ENCODE measurements at places on chromosomes 1 and 21.
A peak's percentile ranks its signal among the peaks of the same experiment; 100 is the strongest.

DNA sequence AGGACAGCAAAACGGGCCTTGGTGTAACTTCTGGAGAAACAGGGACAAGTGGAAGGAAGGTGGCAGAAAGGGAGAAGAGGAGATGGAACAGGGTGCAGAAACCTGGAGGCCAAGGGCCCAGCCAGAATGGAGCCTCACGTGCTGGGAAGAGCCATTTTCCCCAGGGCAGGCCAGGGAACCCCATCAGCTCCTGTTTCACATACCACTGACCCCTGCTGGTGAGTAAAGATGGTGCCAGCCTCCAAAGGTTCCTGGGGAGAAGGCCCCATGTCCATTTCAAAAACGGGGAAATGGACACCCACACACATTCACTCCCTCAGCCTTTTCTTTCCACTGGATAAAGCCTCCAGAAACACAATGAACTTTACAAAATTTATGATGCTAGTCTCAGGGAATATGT lies 57.6 kb upstream of the JUN start:
- no peak for DNase-seq

GRCh38 chr1:7284839-7285435 lies 486.2 kb upstream of the VAMP3 start:
- no peak for DNase-seq

- no peak for DNase-seq
These were observed 166.9 kb downstream of the COL11A1 start for GRCh38 chr1:102941366-102941947.

- DNase-seq = no peak
These were observed 82.8 kb downstream of the GLIS1 start for GRCh38 chr1:53655931-53656746.

DNA sequence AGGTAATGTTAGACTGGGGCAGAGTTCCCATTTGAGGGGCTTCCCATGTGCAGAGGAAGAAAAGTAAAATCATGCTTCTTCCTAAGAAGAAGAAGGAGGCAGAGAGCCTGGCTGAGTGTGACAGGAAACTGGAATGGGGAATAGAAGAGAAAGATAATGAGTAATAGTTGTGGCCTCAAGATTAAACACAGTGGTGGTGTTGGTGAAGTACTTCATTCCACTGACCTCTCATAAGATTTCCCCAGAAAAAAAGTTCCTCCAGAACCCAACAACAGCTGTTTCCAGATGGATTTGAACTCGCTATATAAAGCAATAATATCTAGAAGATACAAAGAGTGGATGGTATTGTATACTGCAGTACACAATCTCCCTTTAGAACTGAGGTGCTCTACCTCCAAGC lies 13.0 kb downstream of the RGS1 start:
- DNase-seq = no peak

- DNase-seq = no peak
These were observed 143.2 kb downstream of the ATP6V1G3 start for GRCh38 chr1:198397208-198397808.

GRCh38 chr1:27598902-27599528 lies 4.9 kb downstream of the AHDC1 start:
- no peak for DNase-seq

DNA sequence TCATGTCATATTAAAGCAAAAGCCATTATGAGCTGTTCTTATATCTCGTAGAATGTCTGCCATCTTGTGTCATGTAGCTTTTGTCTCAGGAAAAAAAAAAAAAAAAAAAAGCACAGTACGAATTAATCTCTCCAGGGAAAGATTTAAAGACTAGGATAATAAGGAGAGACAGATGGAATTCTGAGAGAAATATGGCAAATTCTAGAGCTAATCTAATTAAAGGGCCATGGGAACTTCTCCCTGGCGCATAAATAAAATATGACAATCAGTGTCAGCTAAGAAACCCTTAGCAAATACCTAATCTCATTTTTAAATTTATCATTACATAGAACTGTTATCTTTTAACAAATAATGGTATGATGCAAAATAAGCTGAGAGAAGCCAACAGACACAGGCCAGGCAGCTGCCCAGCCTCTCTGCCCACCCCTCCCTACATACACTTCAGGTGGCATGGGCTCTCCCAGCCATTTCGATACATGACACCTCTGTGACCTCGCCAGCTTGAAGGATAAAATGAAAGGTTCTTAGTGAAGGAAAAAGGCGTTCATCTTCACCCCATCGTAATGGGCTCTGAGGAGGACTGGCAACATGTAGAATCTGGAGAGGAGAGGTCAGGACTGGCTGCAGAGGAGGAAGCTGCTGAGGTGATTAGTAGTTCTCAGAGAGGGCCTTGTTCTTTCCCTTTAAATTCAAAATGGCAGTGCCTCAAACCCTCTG lies 39.8 kb downstream of the DISC1 start:
- DNase-seq = no peak

GRCh38 chr21:33289199-33289819 lies 23.1 kb downstream of the IL10RB start:
- DNase-seq = no peak

DNA sequence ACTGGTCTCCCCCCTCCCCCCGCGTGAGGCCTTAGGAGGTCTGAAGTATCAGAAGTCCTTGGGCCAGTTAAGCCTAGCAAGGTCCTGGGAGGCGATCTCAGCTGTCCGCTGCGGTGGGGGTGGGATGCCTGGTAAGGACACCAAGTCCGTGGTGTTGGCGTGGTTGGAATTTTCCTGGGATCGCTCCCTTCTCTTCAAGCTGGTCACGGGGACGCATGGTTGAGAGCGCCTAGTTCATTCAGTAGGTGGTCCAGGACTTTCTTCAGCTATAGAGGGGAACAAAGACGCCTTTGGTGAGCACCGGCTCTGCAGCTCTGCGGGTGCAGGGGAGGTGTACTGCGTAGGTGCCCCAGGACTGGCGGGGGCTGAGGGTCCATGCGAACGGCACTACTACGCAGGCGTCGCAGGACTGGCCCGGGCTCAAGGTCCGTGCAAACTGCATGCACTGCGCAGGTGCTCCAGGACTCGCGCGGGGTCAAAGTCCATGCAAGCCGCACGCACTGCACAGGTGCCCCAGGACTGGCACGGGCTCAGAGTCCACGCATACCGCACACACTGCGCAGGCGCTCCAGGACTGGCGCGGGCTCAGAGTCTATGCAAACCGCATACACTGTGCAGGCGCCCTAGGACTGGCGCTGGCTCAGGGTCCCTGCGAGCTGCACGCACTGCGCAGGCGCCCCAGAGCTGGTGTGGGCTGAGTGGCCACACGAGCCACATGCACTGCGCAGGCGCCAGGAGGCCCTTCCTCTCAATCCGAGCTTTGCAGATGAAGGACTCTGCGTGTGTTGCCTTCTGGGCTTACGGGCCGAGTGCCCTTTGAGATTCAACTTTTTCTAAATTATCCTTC lies 36.6 kb upstream of the HMGN1 start:
- peak; percentile 59 for DNase-seq

DNA sequence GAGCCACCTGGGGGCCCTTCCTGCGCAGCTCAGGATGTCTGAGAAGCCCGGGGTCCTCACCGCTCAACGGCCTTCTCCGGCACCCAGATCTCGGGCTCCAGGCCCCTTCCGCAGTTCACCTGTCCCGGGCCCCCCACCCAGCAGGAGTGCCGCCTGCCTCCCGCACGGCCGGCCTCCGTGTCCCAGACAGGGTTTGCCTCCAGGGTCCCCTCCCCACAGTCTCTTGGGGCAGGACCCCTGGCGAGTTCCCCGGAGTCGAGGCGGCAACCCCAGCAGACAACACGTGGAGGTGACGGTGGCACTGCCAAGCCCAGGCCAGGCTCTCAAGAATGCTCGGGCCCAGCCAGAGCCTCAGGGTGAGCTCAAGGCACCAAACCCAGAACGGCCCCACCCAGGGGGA lies 22.4 kb upstream of the TTLL10 start:
- DNase-seq = no peak

DNA sequence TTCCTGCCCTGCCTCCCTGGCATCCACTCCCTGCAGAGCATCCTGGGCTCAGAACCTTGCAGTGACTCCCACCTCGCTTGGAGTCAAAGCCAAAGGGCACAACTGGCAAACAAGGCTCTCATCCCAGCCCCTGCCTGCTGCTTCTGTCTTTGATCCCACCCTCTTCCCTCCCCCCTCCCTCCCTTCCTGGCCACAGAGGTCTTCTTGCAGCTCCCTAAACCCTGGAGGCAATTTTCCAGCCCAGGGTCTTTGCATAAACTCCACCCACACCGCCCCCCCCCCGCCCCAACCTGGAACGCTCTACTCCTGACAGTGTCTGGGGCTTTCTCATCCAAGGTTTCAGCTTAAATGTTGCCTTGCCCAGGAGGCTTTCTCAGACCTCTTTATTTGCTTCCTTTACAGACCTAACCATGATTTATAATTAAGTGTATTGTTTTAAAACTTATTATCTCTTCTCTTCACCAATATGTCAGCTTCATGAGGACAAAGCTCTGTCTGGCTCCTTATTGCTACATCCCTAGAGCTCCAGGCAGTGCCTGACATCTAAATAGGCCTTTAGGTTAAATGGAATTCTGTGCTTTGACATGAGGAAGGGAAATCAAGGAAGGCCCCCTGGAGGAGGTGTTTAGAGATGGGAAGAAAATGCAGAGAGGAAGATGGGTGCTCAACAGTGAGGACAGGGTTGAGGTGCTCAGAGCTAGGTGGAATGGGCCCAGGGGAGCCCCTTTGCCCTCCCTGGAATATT lies 37.7 kb upstream of the PADI1 start:
- DNase-seq = no peak

GRCh38 chr21:21232320-21232719 lies 234.1 kb downstream of the NCAM2 start:
- no peak for DNase-seq

GRCh38 chr1:245241526-245242130 lies 86.8 kb downstream of the KIF26B start:
- DNase-seq = no peak

- no peak for DNase-seq
These were observed 3.3 kb downstream of the TMEM53 start for GRCh38 chr1:44670751-44671640.

GRCh38 chr1:58283388-58284224 lies 262.9 kb downstream of the OMA1 start:
- no peak for DNase-seq

GRCh38 chr1:169615803-169616202 lies 14.1 kb downstream of the SELP start:
- DNase-seq = no peak

GRCh38 chr1:30383221-30383711 lies 340.1 kb downstream of the MATN1 start:
- DNase-seq = no peak

- no peak for DNase-seq
These were observed 314.3 kb downstream of the BACH1 start for GRCh38 chr21:29613021-29613420.

GRCh38 chr1:40803447-40803846 lies 19.9 kb downstream of the KCNQ4 start:
- DNase-seq = no peak

DNA sequence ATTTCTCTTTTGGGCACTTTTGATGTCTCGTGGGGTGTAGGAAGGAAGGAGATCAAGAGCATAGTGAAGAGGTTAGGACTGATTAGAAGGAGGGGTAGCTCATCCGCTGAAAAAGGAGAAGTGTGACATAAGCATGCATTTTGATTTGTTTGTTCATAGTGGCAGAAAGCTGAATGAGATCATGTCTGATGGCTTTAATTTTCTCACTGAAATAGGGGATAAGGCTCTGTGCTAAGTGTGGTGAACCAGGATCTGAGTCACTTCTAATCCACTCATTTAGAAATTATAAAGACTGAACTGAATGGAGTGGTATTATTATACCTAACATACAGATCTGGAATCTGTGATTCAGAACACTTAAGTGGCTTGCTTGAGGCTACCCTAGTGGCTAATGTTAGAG lies 344.5 kb downstream of the PDE4B start:
- DNase-seq = no peak

- no peak for DNase-seq
These were observed 46.4 kb upstream of the RGS1 start for GRCh38 chr1:192529031-192529755.

- DNase-seq = no peak
These were observed 120.6 kb upstream of the ARHGEF16 start for GRCh38 chr1:3333903-3334302.

- DNase-seq = no peak
These were observed 16.7 kb downstream of the TMEM63A start for GRCh38 chr1:225865514-225865913.

GRCh38 chr1:75583282-75583681 lies 27.6 kb downstream of the SLC44A5 start:
- no peak for DNase-seq

DNA sequence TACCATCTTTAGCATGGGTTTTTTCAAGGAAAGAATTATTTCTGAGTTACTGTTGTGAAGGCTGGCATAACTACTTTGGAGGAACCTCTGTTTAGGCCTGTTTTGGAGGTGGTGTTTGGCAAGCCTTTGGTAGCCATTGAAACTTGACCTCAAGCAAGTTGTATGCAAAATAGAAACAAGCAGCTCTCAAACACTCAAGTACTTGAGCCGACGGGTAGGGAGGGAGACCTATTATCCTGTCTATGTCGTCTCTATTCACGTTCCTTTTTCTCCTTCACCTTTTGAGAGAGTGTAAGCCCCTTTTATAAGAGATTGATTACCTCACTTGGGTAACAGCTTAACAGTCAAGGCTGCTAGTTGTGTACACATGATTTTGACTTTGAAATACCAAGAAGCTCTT lies 878.3 kb upstream of the CXADR start:
- DNase-seq = no peak

GRCh38 chr21:31546443-31547170 lies 112.9 kb upstream of the SOD1 start:
- no peak for DNase-seq

DNA sequence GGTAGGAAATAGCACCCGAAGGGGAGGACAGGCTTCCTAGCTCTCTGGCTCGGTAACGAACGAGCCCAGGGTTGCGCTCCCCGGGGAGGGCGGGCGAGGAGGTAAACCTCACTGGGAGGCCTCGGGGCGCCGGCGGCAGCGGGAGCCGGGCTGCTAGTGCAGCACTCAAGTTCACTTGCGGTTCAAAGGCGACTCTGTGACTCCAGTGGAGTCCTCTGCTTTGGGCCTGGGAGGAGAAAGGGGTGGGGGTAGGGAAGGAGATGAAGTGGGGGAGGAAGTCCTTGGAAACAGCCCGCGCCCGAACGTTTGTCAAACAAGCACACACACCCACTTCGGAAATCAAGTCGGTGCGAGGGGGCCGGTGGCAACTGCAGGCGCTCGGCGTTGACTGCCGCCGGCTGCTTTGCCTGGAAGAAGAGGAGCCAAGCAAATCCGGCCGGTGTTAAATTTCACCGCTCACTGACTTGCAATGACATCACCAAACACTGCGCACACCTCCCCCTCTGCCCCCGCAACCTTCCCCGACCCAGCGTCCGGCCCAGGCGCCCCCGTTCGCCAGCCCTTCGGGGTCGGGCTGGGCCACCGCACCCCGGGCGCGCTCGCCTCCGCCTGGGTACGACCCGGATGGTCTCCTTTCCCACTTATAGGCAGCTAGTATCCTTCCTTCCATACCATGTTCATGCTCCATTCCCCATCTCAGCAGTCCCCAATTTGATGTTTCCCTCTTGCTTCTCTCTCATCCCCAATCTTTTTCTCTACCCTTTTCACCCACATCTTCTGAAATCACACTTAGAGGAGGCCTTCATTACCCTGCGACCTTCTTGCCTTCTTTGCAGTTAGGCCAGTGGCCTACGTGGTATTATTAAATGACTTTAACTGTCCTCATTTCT lies at the start of gene COL24A1:
Gene COL24A1, minus strand, starts transcription at position 207 of the 890 bp plus-strand sequence. CDS start 376 bp downstream, outside the sequence.
- peak; percentile 30 for DNase-seq
